Suprapubic skin (tissue), 4 donors: ENCODE measurements at places on chromosomes 5 and 9.

- DNase-seq: no peak
Observed at GRCh38 chr5:155193029-155193428, 179.5 kb downstream of the KIF4B start.

DNA sequence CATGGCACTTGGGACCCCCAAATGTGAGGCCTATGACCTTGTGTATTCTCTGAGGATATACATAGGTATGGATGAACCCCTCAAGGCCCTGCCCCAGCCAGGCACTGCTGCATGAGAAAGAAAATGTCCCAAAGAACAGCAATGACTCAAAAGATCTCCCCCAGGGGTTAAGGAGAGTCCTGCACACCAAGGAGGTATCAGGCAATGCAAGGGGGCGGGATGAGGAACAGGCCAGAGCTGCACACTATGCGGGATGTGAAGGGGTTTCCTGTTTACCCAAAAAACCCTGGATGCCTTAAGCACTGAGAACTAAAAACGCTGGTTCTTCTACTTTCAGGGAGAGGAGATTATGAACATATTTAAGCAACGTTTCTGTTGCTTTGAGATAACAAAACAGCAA is 3.4 kb downstream of the RAPGEF1 start:
- no peak for DNase-seq

GRCh38 chr5:90191352-90192045 is 218.1 kb downstream of the CETN3 start:
- DNase-seq: no peak

DNA sequence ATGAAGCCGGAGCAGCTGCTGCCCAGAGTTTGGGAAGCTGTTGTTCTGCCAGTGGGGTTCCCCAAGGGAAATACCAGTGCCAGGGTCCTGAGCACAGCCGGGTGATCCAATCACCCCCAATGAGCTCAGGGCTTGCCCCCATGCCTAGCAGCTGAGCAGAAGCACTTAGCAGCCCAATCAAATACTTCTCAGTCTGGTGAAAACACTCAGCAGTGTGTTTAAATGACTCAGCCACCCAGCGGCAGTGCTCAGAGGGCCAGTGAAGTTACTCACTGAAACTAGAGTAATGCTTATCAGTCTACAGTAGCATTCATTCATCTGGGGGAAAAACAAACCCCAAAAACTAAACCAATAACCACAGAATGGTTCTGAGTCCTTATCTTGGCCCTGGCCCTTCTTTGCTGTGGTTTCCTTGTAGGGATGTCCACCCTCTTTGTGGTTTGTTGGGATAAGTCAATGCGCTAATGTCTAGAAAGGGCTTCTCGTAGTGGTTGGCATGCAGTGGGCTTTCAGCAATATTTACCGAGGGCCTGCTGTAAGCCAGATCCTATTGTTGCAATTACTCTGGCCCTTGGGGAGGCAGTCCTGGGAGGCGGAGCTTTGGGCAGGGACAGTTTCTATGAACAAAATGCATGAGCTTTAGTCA is 43.1 kb downstream of the LHX2 start:
- DNase-seq: no peak

DNA sequence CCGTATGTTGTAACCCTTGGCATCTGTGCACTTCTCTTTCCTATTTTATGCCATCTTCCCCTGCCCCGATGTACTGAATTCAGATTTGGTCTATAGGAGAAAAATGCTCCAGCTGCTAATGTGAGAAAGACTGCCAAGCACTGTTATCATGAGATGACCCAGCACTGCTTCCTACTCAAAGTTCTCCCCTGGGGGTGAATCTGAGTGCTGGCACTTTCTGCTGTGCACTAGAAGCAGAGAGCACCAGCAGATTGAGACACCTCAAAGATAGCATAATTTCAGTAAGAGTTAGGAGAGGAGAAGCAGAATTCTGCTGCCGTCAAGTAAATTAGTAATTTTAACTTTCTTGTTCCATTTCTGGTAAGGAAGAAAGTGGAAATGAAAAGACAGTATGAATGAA is 92.8 kb upstream of the ACOT12 start:
- DNase-seq: no peak

GRCh38 chr9:126407114-126407870 is 80.7 kb downstream of the MVB12B start:
- DNase-seq: no peak

DNA sequence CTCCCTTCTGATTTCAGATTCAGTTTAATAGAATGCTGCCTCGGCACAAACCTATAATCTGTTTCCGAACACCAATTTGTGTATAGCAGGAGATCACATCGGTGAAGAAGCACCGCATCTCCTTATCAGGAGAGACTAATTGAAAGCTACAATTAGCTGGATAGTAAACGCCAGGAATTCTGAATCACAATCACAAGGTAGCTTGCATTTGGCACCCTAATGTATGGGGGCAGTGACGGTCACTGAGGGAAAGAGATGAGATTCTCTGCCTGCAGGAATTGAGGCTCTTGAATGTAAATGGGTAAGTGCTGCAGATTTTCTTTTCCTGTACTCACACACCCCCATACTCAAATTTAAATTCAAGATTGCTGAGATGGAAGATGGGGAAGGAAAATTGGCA is 373.6 kb upstream of the ZNF608 start:
- no peak for DNase-seq

DNA sequence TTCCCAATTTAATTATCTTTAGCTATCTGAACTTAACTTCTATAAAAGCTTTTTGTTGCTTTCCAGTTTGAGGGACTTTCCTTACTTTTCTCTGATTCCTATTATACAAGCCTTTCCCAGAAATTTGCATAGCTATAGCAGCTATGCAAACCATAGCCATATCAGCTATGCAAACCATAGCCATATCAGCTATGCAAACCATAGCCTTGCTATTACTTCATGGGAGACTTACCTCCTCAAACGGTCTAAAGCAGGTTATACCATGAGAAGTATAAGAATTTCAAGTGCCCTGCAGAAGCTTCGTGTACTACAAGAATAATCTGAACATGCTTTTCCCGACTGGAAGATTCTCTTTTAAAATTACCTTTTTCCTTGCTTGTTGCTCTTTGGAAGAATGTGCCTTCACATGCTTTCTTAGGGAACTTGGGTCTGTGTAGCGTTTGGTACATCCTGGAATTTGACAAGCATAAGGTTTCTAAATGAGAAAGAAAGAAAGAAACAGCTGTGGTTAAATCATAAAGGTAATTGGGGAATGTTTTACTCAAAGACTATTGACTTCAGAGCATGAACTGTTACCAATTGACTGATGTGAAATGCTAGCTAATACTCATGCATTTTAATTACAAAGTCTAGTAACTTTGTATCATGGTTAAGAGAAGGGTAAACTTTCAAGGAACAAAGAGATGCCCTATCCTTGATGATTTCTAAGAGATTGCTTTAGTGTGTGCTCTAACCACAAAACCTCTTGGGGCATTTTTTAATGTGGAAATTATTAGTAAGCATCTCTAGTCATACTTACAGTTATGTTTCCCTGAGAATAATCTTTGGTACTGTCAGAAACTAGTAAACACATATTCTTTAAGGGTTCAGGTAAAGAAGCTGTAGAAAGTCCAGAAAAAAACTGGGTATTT is 367.6 kb downstream of the GLIS3 start:
- DNase-seq: no peak

- DNase-seq: no peak
Observed at GRCh38 chr9:136193891-136194279, 11.0 kb downstream of the LHX3 start.

GRCh38 chr5:36459176-36460135 is 146.9 kb upstream of the SLC1A3 start:
- no peak for DNase-seq

DNA sequence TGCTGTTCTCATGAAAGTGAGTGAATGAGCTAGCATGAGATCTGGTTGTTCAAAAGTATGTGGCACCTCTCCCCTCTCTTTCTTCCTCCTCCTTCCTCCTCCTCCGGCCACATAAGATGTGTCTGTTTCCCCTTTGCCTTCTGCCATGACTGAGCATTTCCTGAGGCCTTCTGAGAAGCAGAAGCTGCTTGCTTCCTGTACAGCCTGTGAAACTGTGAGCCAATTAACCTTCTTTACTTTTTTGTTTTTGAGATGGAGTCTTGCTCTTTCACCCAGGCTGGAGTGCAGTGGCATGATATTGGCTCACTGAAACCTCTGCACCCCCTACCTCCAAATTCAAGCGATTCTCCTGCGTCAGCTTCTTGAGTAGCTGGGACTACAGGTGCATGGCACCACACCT is 6.1 kb downstream of the S100Z start:
- DNase-seq: no peak

- no peak for DNase-seq
Observed at GRCh38 chr5:156432830-156433105, 105.8 kb downstream of the SGCD start.

DNA sequence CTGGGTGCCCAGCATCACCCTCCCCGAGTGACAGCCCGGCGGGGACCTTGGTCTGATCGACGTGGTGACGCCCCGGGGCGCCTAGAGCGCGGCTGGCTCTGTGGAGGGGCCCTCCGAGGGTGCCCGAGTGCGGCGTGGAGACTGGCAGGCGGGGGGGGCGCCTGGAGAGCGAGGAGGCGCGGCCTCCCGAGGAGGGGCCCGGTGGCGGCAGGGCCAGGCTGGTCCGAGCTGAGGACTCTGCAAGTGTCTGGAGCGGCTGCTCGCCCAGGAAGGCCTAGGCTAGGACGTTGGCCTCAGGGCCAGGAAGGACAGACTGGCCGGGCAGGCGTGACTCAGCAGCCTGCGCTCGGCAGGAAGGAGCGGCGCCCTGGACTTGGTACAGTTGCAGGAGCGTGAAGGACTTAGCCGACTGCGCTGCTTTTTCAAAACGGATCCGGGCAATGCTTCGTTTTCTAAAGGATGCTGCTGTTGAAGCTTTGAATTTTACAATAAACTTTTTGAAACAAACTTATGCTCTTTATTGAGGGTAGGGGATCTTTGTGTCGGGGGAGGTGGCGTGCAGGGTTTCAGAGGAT is 1.3 kb downstream of the GADD45G start:
- DNase-seq: peak; percentile 90

DNA sequence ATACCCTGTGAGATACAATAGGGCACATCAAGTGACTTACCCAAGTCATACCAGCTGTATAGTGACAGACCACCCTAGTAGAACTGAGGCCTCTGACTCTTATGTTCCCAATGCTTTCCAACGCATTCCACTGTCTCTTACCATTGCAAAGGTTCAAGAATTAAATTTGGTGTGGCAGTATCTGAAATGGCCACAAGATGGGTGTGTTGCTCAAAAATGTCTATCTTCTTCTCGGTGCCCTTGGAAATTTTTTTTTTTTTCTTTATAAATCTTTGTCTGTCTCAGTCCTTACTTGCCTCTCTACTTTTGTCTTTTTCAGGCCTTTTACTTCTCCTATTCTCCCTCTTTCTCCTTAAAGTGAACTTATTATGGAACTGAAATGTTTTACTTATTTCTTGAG is 48.4 kb downstream of the GPR21 start:
- no peak for DNase-seq

DNA sequence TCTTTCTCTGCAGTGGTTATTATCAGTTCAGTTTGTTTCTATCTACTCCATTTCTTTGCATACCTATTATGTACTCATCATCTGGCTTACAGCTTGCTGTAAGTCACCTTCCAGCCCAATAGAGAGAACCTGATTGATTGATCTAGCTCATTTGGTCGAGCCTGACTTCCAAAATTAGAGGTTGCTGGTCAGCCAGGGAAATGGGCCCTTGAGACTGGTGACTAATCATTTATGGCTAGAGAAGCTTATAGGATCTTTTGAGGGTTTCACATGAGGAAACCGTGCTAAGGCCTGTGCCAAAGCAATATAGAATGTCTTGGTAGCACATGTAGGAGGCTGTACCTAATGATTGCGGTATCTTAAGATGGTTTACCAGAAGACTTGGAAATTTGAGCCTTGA is 5.8 kb downstream of the SREK1 start:
- DNase-seq: no peak

- DNase-seq: no peak
Observed at GRCh38 chr5:61993295-61993927, 312.6 kb upstream of the KIF2A start.

GRCh38 chr5:170886210-170886894 is 24.5 kb downstream of the RANBP17 start:
- no peak for DNase-seq

GRCh38 chr9:80571953-80572352 is 1000.2 kb downstream of the TLE4 start:
- no peak for DNase-seq

- DNase-seq: no peak
Observed at GRCh38 chr5:132458226-132458560, 32.4 kb downstream of the IRF1 start.

DNA sequence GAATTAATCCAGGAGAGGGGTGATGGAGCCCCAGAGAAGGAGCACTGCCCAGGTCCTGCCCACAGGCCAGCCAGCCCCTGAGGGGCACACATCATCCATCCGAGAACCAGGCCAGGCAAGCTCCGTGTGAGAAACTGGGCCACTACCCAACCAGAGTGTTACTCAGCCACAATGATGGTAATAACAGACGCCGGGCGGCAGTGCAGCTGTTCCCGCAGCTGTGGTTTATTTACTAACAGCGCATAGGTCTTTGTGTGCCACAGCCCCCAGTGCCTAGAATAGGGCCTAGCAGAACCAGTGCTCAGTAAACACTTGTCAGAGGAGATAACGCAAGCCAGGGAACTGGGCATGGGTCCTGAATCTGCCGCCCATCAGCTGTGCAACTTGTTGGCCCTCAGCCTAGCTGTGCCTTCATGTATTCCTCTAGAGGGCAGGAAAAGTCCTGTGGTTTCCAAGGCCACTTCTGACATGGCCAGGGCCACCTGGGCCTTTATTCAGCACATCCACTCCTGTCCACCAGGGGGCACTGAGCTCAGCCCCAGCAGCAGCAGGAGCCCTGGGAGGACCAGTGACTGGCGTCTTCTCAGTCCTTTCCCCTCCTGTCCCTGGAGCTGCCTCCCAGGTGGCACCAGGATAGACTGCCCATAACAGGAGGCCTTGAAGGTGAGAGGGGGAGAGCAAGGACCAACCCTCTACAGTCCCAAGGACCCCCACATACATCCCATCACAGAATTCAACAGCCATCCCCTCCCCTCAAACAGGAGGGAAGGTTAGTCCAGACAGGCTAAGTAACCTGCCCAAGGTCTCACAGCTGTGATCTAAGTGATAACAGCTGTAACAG is 2.1 kb downstream of the MXD3 start:
- no peak for DNase-seq

GRCh38 chr9:94480205-94480604 is 74.7 kb upstream of the PCAT7 start:
- DNase-seq: no peak

DNA sequence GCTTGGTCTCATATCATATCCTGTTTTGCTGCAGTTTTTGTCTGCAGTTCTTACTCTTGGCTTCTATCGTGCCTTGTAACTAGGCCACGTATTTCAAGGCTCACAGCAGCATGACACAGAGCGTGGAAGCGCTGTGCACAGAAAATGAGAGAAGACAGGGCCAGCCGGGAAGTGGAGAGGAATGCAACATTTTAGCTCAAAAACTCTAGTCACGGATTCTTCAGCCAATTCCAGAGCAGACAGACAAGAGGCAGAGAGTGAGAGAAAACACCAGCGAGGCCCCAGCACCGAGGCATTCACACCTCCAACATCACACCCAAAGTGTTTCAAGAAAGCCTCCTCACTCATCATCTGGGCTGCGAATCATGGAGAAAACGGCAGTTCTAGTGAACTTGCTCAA is 160.8 kb downstream of the DNAH5 start:
- DNase-seq: no peak

GRCh38 chr9:133545494-133546286 is 11.2 kb downstream of the ADAMTSL2 start:
- no peak for DNase-seq

- no peak for DNase-seq
Observed at GRCh38 chr5:29720954-29721353, 1472.5 kb upstream of the CDH6 start.

- no peak for DNase-seq
Observed at GRCh38 chr9:76559286-76559685, 100.3 kb downstream of the GCNT1 start.
